NCI-H526 (cell line): ENCODE measurements at places on chromosomes 2 and 18.

GRCh38 chr2:20972110-20972509, 71.8 kb downstream of the APOB start:
- no peak for DNase-seq

DNA sequence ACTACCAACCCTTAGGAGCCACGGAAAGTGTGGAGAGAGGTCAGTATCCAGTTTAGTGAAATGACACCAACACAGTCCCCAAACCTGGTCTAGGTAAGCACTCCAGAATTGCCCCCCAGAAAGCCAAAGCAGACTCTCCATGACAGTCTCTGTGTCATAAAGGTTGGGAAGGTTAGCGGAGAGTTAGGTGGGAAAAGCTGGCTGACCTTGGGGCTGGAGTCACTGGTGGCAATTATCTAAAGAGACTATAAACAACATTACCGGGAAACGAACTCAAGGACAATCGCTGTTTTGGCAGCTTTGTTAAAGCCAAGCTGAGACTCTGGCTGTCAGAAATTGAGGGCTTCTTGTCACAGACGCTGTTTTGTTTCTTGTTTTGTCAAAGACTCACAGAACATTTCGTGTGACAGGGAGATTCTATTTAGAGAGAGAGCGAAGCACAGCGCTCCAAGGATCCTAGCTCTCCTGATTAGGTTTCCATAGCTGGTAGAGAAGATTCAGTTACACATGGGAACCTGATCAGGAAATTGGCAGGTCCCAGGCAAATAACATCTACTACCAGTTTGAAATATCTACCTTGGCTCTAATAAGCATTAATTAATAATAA, 111.3 kb downstream of the LNPK start:
- DNase-seq, result no peak

- DNase-seq, result no peak
Measured at GRCh38 chr2:11438555-11439080, 27.3 kb downstream of the E2F6 start.

DNA sequence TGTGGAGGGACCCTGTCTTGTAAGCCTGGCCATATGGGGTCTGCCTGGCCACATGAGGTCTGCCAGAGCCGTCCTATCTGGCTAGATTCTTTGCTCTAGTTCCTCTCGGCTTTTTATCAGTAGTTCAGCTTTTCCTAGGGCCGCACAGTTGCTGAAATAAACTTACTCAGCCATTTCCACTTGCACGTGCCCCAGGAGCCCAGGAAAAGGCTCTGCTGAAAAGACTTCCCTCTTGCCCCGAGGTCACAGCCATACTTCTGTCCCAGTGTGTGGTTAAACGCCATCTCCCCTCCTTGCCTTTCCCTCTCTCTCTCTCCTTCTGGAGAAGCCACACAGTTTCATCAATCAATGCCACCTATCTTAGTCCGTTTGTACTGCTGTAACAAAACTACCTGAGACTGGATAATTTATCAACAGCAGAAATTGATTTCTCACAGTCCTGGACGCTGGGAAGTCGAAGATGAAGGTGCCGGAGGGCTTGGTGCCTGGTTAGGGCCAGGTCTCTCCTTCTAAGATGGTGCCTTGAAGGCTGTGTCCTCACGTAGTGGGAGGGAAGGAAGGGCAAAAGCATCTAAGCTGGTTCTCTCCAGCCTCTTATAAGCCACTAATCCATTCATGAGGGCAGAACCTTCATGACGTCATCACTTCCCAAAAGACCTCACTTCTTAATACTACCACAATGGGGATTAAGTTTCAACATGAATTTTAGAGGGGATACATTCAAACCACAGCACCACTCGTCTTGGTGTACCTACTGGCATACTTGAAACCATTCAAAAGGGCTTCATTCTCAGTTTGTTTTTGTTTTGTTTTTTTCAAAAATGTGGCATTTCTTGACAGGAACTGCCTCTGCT, 11.2 kb upstream of the GALM start:
- no peak for DNase-seq

GRCh38 chr18:74326231-74326630, 10.6 kb downstream of the C18orf63 start:
- DNase-seq, result no peak

DNA sequence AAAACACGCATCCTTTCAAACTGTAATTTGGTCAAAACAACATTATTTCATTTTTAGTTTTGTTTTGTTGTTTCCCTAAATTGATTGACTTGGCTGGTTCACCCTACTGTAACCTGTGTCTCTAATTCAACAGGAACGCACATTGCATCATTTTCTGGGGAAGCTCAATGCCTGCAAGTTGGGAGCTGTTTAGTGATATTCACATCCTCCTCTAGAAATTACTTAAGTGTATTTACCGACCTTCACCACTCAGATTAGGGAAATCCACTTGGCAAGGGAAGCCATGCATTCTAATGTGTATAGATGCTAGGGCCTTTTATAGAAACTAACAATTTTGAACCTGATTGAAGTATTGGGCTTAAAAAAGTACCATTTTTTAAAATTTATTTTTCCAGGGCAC, 7.3 kb upstream of the TPO start:
- no peak for DNase-seq

DNA sequence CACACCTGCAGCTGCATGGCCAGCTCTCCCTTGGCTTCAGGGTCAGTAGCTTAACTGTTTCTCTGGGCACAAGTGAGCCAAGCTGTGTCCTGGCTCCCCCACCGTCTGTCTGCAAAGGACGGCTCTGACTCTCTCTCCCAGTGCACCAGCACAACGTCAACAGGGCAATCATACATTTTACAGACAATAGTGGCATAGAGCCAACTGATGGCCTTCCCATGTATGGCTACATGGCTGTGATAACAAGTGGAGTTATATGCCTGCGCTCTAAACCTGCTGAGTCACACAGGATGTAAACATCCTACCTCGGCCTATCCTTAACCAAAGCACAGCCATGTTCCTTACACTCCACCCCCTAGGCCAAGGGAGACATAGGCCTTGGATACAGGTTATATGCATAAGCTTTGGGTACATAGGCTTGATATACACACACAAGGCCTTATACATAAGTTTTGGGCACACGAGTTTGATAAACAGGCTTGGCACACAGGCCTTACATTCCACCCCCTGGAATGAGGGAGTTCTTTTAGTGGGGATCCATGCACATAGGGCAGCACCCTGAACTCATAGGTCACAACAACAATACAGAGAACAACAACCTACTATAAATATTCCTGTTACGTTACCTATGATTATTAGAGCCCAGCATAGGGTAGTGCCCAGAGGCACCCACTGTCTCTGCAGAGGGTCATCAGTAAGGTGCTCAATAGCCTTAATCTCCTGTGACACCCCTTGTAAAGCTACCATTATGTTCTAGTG, 17.7 kb downstream of the PHOSPHO2 start:
- DNase-seq, result no peak

- DNase-seq, result no peak
Measured at GRCh38 chr2:197159661-197160211, 150.8 kb downstream of the ANKRD44 start.

GRCh38 chr2:239113171-239113570, 265.3 kb downstream of the TWIST2 start:
- DNase-seq, result no peak

DNA sequence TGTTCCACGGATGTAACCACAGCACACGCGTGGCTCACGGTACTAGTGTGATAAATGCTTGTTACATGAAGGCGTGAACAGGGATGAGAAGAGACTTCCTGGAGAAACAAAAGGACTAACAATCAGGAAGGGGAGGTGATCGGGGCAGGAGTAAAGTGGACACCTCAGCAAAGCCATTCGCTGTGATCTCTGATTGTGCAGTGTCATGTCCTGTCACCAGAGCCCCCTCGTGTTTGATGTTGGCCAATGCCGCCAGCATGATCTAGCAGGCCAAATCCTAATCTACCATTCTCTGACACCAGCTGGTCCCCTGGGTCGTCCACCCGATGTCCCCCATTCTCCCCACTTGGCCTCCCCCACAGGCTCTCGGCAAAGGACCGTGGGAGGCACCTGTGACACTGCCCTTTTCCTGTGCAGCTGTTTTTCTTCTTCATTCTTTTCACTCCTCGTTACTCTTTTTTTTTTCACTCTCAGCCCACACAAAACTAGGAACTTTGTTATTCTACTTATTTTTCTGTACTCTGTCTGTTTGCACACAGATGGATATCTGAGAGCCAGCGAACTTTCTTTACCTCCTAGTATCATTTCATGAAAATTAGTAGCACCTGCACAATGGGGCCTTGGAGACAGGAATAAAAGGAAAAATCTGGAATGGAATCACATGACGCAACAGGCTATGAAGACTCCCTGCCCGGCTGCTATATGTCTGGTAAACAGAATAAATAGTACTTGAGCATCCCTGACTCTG, 146.8 kb downstream of the TGIF1 start:
- DNase-seq, result no peak

DNA sequence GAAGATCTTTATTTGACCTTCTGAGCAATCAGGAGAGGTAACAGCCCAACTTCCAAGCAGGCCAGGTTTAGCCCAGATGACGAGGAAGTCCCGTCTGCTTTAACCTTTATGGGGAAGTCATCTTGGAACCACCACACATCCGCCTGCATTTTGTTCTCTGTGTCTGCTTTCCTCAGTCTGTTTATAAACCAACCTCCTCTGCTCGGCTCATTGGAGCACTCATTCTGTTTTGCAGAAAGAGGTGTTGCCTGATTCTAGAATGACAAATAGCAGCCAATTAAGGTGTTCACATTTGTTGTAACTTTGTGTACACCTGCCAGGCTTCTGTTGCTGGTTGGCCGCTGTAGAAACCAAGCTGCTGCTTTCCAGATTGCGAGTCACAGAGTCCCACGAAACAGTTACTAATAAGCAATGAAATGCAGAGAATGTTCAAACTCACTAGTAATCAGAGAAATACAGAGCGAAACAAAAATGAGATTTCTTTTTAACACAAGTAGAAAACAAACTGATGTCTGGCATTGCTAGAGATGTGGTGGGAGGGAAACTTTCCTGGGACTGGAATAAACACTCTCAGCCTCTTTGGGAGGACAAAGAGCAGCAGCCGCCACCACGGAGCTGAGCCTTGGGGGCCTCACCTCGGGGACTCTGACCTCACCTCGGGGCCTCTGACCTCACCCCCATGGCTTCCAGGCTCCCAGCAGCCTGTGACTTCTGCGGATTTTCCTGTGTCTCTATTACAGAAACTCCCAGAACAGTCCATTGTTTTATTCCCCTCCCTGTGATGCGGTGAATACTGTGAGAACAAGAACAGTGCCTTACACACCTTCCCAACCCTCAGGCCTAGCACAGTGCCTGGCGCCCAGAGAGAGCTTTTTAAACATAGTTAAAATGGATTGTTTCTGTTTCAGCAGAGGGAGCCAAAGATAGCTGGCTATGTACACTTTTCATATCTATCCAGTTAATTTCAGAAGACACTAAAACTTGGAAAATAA, 64.0 kb downstream of the MBP start:
- no peak for DNase-seq

DNA sequence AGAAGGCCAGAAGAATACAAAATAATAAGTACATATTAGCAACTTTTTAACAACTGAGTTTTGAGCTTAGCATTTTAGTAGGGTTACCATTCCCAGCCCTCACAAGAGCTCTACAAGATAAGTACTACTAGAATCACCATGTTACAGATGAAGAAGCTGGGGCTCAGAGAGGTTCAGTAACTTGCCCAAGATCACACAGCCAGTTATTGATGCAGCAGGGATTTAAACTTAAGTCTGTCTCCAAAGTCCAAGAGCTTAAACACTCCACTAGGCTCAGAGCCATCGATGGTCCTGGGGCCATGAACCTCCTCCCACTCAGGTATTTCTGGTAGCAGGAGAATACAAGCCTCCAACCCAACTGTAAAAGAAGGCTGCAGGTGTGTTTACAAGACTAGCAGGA, 30.8 kb downstream of the TNS1 start:
- DNase-seq, result no peak

- DNase-seq, result no peak
Measured at GRCh38 chr2:135688978-135689377, 52.7 kb upstream of the UBXN4 start.

- no peak for DNase-seq
Measured at GRCh38 chr2:197426723-197427603, 7.9 kb downstream of the SF3B1 start.

- DNase-seq, result no peak
Measured at GRCh38 chr2:11187731-11188130, 32.5 kb downstream of the SLC66A3 start.

DNA sequence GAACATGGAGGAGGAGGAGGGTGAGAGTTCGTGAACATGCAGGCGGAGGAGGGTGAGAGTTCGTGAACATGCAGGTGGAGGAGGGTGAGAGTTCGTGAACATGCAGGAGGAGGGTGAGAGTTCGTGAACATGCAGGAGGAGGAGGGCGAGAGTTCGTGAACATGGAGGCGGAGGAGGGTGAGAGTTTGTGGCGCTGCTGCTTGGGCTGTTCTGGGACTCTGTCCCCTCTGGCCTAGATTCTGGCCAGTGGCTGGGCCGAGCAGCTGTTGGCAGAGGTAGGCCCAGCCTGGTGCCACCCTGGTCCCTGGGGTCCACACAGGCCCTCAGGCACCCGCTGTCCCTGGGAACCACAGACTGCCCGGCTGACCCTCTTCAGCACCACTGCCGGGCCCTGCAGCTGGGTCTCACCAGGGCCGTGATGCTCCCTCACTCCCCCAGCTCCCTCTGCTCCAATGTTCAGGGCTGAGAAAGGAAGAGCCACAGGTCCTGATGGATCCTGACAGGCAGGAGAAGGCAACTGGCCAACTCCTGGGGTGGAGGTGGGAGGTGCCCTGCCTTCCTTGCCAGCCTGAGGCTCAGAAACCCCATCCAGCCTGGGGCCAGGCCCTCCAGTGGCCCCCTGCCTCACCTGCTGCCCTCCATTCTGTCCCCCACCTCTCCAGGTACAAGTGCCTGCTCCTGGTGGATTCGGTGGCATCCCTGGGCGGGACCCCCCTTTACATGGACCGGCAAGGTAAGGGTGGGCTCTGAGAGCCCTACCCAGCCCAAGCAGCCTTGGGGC, 3.9 kb downstream of the AGXT start:
- no peak for DNase-seq

- DNase-seq, result no peak
Measured at GRCh38 chr2:71619230-71619741, 165.9 kb downstream of the DYSF start.

- DNase-seq, result no peak
Measured at GRCh38 chr2:31660165-31660564, 79.4 kb upstream of the SRD5A2 start.

DNA sequence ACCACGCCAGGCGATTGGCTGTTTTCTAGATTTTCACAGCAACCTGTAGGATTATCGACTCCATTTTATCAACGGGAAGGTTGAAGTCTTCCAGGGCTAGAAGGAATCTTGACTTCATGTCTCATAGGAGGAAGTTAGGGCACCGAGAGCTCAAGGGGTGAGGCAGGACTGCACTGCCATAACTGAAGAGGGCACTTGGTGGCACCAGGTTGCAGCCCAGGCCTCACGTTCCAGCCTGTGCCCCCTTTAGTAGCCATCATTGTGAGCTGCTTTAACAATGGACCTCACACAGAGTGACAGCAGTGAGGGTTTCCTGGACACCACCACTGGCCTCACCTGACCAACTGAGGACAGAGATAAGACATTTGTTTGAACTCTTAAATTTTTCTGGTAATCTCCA, 22.9 kb upstream of the RPL37A start:
- DNase-seq, result no peak
